ENCODE measurements at places on chromosomes 3 and 15. TPM values are rescaled to one million over a fixed set of nuclear protein-coding genes. Genes with fewer than 3 reads are reported as not detected.

GRCh38 chr3:109278141-109278540 is 38.2 kb downstream of the DPPA2 start:
- no peaks in the 10 kb centered on the region for H3K27me3 ChIP-seq
- H3K4me3 ChIP-seq, result no peak overlapping the region
- H3K27ac ChIP-seq, result no peak overlapping the region
- no peak for DNase-seq

NPAP1 gene
- not detected for total RNA-seq

PLA2G4E gene
- total RNA-seq, result not detected

ADCY5 gene
- 5.8 TPM for total RNA-seq

Measured in Peyer's patch (tissue), 4 donors.